ENCODE measurements at places on chromosomes 6 and 20.

- DNase-seq = no peak
These were observed 20.4 kb upstream of the FRMD1 start for GRCh38 chr6:168099201-168100010.

- DNase-seq = no peak
These were observed 4.3 kb downstream of the SDCBP2 start for GRCh38 chr20:1324598-1325172.

DNA sequence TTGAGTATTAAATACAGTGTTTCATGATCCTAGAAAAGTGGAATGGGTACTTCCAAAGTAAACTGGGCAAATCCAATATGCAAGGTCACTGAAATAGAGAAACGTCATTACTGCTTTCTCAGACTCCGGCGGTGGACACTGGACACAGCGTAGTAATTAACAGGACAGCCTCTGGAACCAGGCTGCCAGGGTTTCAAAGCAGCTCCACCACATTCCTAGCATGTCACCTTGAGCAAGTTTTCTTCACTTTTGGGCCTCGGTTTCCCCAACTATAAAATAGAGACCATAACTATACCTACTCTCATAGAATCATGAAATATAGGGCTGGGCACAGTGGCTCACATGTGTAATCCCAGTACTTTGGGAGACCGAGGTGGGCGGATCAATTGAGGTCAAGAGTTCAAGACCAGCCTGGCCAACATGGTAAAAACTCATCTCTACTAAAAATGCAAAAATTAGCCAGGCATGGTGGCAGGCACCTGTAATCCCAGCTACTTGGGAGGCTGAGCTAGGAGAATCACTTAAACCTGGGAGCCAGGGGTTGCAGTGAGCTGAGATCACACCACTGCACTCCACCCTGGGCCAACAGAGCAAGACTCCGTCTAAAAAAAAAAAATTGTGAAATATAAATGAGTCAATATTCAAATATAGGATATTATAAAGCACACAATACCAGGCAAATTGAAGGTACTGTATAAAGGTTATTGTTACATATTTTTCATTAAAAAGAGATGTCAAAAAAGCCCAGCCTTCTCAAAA, 24.9 kb downstream of the ARHGAP18 start:
- no peak for DNase-seq

DNA sequence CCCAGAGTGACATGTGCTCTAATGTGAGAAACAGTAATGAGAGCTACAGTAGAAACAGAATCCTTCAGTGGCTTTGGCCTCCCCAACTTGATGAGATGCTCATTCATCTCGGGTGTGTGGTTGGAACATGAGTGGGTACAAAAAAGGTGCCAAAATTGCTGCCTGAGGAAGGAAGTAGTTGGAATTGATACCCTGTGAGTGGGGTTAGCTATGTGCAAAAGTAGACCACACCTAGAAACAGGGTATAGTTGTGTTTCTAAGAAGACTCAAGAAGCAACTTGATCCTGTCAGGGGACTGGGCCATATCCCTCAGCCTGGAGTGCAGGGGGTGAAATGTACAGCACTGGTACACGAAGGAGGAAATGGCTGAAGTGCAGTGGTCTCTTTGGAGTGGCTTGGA, 206.4 kb upstream of the SUPT3H start:
- DNase-seq = no peak

GRCh38 chr20:41939659-41940058, 321.5 kb upstream of the CHD6 start:
- DNase-seq = no peak

DNA sequence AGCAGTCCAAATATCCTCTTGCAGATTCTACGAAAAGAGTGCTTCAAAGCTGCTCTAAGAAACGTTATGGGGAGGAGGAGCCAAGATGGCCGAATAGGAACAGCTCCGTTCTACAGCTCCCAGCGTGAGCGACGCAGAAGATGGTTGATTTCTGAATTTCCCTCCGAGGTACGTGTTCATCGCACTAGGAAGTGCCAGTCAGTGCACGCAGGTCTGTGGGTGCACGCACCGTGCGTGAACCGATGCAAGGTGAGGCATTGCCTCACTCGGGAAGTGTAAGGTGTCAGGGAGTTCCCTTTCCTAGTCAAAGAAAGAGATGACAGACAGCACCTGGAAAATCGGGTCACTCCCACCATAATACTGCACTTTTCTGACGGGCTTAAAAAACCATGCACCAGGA, 272.1 kb upstream of the DEFB115 start:
- no peak for DNase-seq

GRCh38 chr20:63501818-63502670, 3.2 kb upstream of the EEF1A2 start:
- no peak for DNase-seq

- no peak for DNase-seq
These were observed 7.9 kb downstream of the TBX18 start for GRCh38 chr6:84756466-84756865.

DNA sequence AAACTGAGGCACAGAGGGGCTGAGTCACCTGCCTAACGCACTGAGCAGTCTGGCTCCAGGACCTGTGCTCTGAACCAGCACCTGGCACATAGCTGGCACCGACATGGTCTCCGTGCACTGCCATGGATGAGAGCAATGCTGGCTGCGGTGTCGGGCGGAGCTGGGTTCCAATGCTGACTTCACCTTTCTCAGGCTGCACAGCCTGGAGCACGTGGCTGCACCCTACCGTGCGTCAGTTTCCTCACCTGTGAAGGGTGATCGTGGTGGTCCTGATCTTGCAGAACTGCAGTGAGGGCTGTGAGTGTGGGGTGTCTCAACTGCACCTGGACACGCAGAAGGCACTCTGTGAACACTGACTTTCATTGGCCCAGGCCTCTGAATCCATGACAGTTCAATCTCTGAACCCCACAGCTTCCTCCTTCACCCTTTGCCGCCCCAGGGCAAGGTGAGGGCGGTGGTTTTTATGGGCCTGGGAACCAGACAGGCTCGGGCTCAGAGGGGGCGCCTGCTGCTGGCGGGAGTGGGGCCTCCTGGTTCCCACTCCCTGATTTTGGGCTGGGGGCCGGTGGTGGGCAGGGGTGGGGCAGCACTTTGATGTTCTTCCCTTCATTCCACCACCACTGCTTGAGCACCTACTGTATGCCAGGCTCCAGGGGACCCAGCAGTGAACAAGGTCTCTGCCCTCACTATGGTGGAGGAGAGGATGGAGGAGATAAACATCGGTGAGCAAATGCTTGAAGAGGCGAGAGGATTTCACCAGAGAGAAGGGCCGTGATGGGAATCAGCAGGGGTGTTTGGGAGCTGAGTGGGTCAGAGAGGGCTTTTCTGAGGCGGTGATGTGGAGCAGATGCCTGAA, 102.9 kb downstream of the CEBPB start:
- no peak for DNase-seq

- no peak for DNase-seq
These were observed 52.9 kb upstream of the TAF8 start for GRCh38 chr6:41997456-41997855.

DNA sequence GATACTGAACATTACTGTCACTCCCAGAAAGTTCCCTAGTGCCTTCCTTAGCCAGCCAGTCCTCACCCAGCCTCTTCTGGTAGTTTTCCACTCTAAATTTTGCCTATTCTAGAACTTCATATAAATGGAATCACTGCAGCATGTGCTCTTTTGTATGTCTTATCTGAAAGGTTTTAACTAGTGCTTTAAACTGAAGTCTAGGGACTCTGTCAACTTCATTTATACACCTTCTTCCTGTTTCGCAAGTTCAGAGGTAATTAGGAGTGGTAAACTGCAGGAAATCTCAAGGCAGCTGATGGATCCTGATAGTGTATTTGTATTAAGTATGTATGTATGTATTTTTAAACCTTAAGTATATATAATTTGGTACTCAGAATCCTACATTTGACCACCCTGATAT, 94.3 kb downstream of the TCP11 start:
- no peak for DNase-seq

DNA sequence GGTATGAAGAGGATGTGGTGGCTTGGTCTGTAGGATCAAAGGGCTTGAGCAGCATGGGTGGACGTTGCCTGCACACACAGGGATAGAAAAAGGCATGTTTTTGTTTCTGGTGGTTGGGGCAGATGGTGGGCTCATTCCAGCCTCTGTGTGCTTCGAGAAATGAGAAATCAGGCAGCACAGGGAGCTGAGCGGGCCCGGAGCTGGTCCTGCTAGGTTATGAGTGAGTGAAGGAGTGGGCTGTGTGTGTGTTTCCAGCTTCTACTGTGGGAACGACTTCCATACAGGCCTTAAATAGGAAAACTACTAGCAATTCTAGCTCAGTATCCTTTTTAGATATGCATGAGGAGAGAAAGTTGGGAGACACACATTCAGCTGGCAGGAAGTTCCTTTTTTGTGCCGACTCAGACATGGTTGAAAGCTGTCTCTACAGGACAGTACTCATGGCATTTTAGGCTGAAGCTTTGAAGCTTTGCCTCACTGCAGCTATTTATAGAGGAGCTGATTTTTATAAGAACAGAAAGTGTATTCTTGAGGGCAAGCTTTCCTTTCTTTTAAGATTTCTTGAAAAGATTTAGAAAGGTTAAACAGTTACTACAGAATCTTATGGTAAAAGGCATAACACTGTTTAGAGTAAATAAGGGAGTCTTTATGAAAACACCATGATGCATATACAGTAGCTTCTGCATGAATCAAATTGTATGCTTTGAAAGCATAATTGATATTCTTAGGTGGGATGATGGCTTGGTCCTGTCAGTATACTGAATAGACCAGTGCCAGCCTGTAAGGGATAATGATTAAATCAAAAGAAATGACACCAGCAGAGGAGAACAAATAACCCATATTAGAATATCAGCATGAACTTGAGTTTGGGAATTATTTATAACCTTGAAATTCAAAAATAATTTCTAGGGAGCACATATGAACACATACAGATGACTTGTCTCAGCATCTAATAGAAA, 104.0 kb upstream of the MAN1A1 start:
- DNase-seq = no peak

GRCh38 chr20:61203320-61203719, 48.7 kb upstream of the CDH4 start:
- DNase-seq = no peak

- no peak for DNase-seq
These were observed 17.0 kb upstream of the HEY2 start for GRCh38 chr6:125732398-125732797.

DNA sequence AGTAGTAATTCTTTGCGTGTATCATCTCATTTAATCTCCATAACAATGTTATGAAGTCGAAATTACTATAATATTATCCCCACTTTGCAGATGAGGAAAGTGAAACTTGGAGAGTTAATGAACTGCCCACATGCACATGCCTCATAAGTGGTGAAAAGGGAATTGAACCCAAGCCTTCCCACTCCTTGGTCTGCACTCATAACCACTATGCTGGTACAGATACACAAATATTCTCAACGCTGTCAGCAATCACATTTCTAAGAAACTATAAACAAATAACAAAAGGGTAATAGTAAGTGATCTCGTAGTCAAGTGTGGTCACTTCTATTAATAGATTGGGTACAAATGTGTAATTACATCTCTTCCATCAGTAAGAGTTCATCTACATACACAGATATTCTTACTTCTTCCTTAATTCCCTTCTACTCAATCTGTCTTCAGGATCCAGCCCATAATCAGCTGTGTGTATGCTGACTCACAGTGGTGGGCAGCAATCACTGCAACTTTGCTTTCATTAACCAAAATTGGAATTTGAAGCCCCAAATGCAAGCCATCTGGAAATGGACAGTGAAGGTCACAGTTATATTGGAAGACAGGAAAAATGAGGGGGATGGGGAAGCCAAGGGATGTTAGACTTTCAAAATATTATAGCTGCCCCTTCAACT, 6.6 kb downstream of the PRSS35 start:
- no peak for DNase-seq

- no peak for DNase-seq
These were observed 84.4 kb downstream of the MAP7 start for GRCh38 chr6:136465766-136466303.

- DNase-seq = no peak
These were observed 155.9 kb downstream of the RNF144B start for GRCh38 chr6:18543051-18543450.

- DNase-seq = no peak
These were observed 24.4 kb downstream of the PCMTD2 start for GRCh38 chr20:64279826-64280459.
